ENCODE measurements at places on chromosomes 7 and 10.

GRCh38 chr7:103538964-103539709, 93.1 kb upstream of the SLC26A5 start:
- DNase-seq = no peak

GRCh38 chr7:123338688-123339087, 138.9 kb upstream of the SLC13A1 start:
- DNase-seq = no peak

GRCh38 chr10:113326160-113327111, 226.4 kb upstream of the HABP2 start:
- peak; percentile 9 for DNase-seq

GRCh38 chr7:106775552-106775936, 89.5 kb upstream of the PIK3CG start:
- no peak for DNase-seq

DNA sequence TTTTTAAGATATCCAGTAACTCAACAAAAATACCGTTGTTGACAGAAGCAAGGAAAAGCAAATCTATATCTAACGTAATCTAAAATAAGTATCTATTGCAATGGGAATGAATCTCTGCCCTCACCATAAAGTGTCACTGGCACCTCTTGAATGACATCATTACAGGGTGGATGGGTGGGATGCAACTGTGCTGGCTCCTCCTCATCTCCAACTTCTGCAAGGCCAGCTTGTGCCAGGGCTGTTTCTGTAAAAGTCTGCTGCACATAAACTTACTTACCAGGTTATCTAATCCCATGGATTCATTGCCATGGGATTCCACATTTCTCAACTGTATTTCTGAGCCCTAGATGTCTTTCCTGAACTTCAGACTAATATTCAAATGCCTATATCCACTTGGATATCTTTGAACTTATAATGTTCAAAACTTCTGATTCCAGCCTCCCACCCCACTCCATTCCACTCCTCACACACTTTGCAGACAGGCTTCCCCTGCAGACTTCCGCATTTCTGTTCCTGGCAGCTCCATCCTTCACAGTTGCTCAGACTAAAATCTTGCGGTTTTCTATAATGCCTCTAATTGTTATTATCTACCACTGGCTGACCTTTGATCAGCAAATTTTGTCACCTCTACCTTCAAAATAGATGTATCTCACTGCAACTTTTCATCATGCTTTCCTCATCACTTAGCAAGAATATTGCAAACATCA, 10.7 kb downstream of the FGL2 start:
- DNase-seq = no peak

DNA sequence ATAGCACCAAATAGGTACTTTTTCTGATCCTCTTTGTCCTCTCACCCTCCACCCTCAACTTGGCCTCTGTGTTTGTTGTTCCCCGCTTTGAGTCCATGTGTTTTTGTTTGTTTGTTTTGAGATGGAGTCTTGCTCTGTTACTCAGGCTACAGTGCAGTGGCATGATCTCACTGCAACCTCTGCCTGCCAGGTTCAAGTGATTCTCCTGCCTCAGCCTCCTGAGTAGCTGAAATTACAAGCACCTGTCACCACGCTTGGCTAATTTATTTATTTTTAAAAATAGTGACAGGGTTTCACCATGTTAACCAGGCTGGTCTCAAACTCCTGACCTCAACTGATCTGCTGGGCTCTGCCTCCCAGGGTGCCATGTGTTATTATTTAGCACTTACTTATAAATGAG, 5.3 kb downstream of the ZNF273 start:
- DNase-seq = no peak

DNA sequence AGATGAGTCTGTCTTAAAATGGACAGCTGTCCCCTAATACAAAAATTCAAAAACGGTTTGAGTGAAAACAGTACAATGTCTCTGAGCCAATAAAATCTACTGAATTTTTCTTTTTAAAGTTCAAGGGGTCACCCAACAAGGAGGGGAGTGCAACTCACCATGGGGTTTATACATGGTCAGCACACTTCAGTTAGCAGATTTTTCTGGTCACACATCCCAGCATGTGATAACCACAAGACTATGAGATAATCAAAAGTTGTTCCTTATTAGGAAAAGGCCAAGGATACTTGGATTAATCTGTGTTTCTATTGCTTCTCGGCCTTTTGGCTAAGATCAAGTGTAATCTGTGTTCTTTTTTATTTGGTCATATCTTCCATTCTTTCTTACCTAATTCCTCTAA, 31.6 kb downstream of the ABCB5 start:
- DNase-seq = no peak

- DNase-seq = no peak
These were observed 6.5 kb downstream of the SAP25 start for GRCh38 chr7:100567031-100567730.

Data from GM12891 (cell line).